Tibial nerve (tissue), 4 donors: ENCODE measurements at places on chromosomes 1 and 21.

DNA sequence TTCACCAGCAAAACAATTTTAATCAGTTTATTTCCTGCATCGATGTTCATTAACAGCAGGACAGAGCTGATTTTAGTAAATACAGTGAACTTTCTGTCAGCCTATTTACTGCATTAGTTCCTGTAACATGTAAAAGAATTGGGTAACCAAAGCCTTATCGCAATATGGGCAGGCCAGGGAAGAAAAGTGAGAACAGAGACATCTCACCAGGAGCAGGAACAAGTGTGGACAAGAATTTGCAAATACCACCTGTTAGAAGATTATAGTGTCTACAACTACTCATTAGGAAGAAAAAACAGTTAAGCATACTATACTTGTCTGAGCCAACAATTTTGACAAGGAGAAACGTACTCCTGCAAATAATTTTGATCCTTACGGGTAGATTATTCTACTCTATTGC lies 1293.9 kb downstream of the PLA2G4A start:
- DNase-seq, result no peak

- DNase-seq, result no peak
These were observed 171.5 kb upstream of the CAMK1G start for GRCh38 chr1:209412036-209412435.

- no peak for DNase-seq
These were observed 2.6 kb downstream of the CTNNBIP1 start for GRCh38 chr1:9907441-9907840.

DNA sequence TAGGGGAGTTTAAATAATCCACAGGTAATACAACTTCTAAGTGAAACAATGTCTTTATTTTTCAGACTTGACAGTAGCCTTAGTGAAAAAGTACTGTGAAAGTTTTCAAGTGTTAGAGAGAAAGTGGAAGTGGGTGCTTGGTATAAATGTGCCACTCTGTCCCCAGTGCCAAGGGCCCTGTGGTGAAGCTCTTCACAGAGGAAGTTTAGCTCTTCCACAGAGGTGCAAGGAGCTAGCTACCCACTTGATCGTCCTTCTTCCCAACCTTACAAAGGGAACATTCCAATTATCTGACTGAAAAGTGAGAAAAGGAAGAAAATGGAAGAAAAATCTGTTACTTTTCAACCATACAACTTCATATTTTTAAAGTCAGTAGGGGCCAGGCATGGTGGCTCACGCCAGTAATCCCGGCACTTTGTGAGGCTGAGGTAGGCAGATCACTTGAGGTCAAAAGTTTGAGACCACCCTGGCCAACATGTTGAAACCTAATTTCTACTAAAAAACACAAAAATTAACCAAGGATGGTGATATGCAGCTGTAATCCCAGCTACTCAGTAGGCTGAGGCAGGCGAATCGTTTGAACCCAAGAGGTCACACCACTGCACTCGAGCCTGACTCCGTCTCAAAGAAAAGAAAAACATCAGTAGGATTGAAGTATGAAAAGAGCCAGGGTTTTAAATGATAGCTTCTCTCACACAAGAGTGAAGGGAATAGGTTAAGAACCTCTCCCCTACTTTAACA lies 41.0 kb upstream of the PTPRC start:
- DNase-seq, result no peak

DNA sequence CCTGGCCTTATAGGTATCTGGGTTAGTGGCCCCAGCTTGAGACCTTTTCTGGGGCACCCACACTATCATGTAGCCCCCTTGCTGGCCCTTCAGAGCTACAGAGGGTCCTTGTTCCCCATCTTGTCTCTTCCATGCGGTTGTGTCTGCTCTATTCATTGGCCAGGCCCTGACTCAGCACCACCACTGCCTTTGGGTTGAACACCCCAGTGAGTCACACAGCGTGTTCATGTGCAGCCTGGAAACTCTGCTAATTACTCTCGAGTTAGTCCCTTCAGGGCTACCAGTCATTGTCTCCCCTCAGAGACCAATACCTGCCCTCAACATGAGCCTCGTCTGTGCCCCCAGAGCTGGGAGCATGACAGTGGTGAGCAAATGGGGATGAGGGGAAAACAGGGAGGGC lies 28.2 kb upstream of the IKBKE start:
- DNase-seq, result no peak

DNA sequence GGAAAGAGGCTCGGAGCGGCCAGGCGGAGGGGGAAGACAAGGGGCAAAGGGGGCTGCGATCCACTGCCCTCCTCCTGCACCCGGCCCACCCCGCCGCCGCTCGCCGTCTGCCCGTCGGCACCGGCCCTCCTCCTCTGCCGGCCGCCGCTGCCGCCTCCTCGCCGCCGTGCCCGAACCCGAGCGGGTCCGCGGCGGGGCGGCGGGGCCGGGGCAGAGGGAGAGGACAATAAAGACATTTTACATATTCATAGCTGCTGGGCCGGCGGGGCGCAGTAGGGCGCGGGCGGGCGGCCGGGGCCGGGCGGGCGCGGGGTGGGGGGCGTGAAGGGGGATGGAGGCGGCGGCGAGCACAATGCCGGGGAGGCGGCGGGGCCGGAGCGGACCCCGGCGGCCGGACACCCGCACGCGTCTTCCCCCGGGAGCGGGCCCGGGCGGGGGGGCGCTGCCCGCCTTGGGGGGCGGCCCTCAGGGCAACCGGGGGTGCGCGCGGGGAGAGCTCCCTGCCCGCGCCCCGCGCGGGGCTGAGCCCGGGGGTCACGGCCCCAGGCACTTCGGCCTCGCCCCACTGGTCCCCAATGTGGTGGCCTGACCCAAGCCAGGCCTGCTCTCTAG lies 546 bp downstream of the POU2F1 start:
- DNase-seq, result no peak

DNA sequence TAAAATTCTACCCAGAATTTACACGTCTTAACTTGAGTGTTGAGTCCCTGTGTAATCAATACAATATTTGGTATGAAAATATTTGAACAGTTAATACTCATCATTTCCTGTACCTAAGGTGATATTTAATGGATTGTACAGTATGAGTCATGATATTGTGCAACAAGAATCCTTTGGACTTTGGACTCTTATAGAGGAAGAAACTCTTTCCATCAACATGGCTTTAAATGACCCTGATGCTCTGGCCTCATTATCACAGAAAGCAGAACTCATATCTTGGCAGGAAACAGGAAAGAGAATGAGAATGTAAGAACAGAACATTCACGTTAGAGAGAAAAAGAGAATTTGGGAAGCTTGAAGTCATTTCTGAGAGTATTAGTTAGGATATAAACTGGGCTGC lies 168.8 kb upstream of the B3GALT2 start:
- DNase-seq, result no peak

DNA sequence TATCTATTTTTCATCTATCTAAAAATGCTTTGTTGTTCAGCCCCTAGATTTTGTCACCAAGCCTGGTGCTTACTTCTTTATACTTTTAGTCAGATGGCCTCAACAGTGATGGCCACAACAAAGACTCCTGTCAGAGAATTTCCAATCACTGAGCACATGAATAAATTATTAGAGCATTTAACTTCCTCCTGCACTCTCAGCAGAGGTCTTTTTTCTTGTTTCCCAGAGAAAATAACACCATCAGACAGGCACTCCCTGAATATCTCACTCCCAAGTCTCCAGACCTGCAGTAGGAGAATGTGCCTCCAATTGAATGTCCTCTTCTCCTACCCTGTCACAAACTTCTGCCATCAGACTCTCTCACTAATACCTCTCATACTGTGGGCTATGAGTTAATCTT lies 616.0 kb upstream of the NR5A2 start:
- DNase-seq, result no peak
